ENCODE measurements at places on chromosomes 3 and 15.

DNA sequence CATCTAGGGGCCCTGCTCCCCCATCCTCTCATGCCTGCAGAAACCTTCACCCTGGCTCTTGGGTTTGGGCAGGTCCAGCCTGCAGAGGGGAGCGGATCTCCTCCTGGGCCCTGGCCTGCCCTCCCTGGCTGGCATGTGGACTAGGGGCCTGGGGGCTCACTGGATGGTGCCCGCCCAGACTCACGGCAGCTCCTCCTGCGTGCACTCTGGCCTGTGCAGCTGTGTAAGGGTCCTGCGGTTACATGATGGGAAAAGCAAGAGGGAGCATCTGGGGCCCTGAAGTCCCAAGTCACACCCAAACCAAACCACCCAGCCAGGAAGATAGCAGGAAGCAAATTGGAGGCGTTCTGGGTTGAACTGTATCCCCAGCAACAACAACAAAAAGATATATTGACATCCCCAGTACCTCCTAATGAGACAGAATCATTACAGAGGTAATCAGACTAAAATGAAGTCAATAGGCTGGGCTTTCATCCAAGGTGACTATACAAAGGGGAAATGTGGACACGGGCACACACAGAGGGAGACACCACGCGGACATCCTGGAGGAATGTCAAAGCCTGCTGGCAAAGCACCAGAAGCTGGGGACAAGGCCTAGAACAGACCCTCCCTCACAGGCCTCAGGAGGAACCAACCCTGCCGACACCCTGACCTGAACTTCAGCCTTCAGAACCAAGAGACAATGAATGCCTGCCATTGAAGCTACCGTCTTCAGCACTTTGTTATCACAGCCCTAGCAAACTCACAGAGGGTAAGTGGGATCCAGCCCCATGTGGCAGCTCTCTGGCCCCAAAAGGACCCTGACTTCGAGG lies 10.4 kb upstream of the CLK3 start:
- H3K27ac ChIP-seq, result no peak overlapping the region
- H3K4me3 ChIP-seq, result no peak overlapping the region
- no peaks in the 10 kb centered on the region for H3K4me1 ChIP-seq
- no peak for DNase-seq
- peaks cover 1% of the 10 kb centered on the region for H3K27me3 ChIP-seq
- no peaks in the 10 kb centered on the region for H3K36me3 ChIP-seq

DNA sequence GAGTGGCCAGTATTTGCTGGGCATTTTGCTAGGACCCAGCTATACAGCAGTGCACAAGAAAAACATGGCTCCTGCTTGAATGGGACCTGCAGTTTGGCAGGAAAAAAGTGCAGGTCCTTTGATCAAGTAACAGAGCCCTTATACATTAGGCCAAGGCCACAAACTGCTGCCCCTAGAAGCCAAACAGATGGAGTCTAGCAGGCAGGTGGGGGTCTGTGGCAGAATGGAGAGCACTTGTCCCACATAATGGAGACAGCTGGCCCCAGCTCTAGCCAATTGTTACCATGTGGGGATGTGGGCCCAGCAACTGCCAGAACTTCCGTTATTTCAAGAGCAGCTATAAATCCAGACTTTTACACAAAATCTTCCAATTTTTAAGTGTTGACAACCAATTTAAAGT lies 79.3 kb downstream of the SHQ1 start:
- H3K4me3 ChIP-seq, result no peak overlapping the region
- H3K36me3 ChIP-seq, result peaks cover 30% of the 10 kb centered on the region
- no peak overlapping the region for H3K27ac ChIP-seq
- no peak for DNase-seq
- H3K4me1 ChIP-seq, result no peaks in the 10 kb centered on the region

- H3K27me3 ChIP-seq, result no peaks in the 10 kb centered on the region
- peak overlapping the region; percentile 19 for H3K27ac ChIP-seq
- H3K4me1 ChIP-seq, result peaks cover 18% of the 10 kb centered on the region
- DNase-seq, result no peak
- H3K4me3 ChIP-seq, result no peak overlapping the region
These were observed 6.7 kb downstream of the ZNF860 start for GRCh38 chr3:31988271-31988670.

DNA sequence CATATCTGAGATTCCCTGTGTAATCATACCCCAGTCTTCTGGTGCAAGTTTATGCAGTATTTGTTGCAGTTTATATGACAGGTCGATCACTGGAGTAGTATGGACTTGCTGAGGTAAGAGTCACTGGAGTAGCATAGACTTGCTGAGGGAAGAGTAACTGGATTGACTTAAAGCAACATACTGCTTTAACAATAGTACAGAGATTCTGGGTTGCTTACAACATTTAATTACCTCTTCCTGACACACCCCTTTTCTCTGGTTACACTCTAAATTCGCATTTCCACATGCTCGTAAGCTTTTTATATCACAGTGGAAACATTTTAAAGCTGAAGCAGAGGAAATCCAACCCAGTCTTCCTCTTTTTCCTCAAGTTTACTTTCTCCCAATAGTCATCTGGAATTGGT lies 11.8 kb downstream of the AAGAB start:
- peak overlapping the region; percentile 18 for H3K4me3 ChIP-seq
- H3K4me1 ChIP-seq, result peaks cover 32% of the 10 kb centered on the region
- H3K27ac ChIP-seq, result peak overlapping the region; percentile 63

DNA sequence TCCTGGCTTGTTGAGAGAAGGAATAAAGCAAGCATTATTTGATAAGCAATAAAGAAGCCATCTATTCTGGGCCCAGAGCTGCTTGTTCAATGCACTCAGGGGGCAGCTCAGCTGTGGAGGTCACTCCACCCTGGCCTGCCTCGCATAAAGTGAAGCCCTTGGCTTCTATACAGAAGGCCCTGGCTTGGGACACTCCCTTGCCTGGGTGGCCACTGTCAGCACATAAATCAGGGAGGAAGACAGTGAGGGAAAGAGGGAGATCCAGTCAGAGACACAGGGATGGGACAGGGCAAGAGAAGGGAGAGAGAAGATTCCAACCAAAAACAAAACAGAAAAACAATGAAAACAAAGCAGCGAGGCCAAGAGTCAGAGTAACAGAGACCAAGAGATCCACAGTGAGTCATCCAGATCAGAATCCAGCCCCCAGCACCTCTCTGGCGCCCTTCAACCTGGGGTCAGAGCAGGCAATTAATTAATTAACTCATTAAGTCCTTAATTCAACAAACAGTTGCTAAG lies 11.8 kb downstream of the INSYN1 start:
- H3K4me3 ChIP-seq, result no peak overlapping the region
- DNase-seq, result no peak
- no peaks in the 10 kb centered on the region for H3K36me3 ChIP-seq
- no peak overlapping the region for H3K27ac ChIP-seq
- no peaks in the 10 kb centered on the region for H3K4me1 ChIP-seq
- H3K27me3 ChIP-seq, result peaks cover 10% of the 10 kb centered on the region

DNA sequence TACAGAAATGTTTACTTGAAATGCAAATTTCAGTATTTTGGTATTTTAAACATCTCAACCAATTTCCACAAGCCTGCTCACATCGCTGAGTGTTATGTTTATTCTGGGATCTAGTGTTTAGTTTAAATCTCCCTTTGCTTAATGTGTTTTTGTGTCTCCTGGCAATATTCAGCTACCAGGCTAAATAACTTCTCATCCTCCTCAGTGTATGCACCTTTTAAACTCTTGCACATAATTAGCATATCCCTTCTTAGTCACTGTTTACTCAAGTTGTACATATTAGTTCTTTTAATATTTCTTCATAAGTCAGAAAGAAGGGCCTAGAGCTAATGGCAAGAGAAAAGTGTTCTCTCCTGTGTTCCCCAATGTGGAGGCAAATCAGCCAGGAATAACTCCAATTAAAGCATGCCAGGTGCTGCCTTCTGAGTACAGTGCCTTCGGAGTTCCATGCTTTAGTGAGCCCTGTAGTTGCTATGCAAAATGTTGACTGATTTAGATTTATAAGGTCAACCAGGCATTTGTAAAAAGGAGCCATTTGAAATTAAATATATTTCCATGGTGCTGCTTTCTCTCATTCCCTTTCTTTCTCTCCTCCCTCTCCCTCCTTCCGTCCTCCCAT lies 234.3 kb downstream of the GAP43 start:
- H3K36me3 ChIP-seq, result no peaks in the 10 kb centered on the region
- H3K4me1 ChIP-seq, result peaks cover 4% of the 10 kb centered on the region
- no peak overlapping the region for H3K27ac ChIP-seq
- H3K27me3 ChIP-seq, result peaks cover 14% of the 10 kb centered on the region

DNA sequence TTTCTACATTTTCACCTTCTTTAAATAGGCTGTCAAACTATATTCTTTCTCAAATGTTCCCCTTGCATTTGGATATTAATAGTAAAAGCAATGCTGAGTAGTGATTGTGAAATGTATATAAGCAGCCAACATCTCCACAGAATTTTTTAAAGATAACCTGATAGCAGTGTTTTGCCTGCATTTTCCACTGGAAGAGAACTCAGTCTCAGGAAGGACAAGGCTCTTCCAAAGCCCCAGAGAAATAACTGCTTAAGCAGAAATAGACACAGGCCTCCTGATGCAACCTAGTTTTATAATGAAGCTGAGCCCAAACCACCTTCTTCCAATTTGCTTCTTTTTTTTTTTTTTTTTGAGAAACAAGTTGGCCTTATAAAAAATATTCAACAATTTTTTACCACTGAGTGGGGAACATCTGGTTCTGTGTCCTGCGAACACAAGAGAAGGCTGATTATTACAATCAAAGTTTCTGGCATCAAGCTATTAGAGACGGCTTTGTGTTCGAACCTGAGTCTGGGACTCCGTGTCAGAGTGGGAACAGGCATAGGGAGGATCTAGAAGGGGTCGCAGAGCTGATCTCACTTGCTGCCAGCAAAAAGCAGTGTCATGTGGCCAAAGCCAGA lies 332.5 kb upstream of the TBL1XR1 start:
- H3K27me3 ChIP-seq, result no peaks in the 10 kb centered on the region
- DNase-seq, result no peak
- no peak overlapping the region for H3K4me3 ChIP-seq
- no peak overlapping the region for H3K27ac ChIP-seq
- peaks cover 11% of the 10 kb centered on the region for H3K4me1 ChIP-seq

DNA sequence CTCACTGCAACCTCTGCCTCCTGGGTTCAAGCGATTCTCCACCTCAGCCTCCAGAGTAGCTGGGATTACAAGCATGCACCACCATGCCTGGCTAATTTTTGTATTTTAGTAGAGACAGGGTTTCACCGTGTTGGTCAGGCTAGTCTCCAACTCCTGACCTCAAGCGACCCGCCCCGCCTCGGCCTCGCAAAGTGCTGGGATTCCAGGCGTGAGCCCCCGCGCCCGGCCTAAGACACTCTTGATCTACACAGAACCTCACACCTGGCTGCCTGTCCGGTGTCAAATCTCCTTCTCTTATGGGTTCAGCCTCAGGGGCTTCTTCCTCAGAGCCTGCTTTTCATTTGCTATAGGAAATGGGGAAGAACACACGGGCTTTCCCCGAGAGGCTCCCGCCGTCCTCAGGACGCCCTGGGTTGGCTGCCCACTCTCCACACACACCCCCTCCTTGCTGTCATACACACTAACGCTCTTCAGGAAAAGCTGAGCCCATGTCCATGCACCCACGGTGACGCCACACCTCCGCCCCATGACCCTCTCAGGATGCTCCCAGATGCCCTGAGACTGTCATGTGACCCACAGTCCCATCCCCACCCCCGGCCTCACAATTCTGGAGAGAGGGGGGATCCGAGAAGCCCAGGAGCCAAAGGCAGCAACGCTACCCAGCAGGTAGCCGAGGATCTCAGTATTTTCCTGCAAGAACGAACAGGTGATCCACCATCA lies 10.4 kb downstream of the TMEM44 start:
- no peaks in the 10 kb centered on the region for H3K36me3 ChIP-seq
- H3K4me3 ChIP-seq, result no peak overlapping the region
- H3K4me1 ChIP-seq, result no peaks in the 10 kb centered on the region
- no peak for DNase-seq

DNA sequence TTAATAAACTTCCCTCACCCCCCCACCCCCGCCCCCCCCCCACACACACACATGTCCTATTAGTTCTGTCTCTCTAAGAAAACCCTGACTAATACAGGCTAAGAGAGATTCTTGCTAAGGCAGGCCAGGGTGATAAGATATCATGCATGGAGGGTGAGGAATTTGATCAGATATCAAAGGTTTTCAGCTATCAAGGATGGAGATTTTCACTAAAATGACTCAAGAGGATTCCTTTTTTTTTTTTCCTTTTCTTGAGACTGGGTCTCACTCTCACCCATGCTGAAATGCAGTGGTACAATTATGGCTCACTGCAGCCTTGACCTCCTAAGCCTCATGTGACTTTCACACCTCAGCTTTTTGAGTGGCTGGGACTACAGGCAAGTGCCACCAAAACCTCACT lies 14.9 kb upstream of the SENP7 start:
- H3K4me3 ChIP-seq, result no peak overlapping the region
- peaks cover 3% of the 10 kb centered on the region for H3K36me3 ChIP-seq
- DNase-seq, result no peak
- H3K27ac ChIP-seq, result no peak overlapping the region
- H3K27me3 ChIP-seq, result peaks cover 1% of the 10 kb centered on the region
- no peaks in the 10 kb centered on the region for H3K4me1 ChIP-seq

GRCh38 chr3:5366746-5367145 lies 179.2 kb downstream of the EDEM1 start:
- DNase-seq, result no peak
- H3K27me3 ChIP-seq, result no peaks in the 10 kb centered on the region
- no peak overlapping the region for H3K4me3 ChIP-seq
- H3K27ac ChIP-seq, result no peak overlapping the region
- H3K4me1 ChIP-seq, result peaks cover 3% of the 10 kb centered on the region

- DNase-seq, result no peak
- no peaks in the 10 kb centered on the region for H3K27me3 ChIP-seq
- H3K4me3 ChIP-seq, result no peak overlapping the region
- H3K4me1 ChIP-seq, result no peaks in the 10 kb centered on the region
- H3K36me3 ChIP-seq, result no peaks in the 10 kb centered on the region
These were observed 218.9 kb downstream of the PDZRN3 start for GRCh38 chr3:73405853-73406252.

GRCh38 chr15:75817138-75817935 lies 25.9 kb upstream of the UBE2Q2 start:
- no peaks in the 10 kb centered on the region for H3K27me3 ChIP-seq
- no peaks in the 10 kb centered on the region for H3K4me1 ChIP-seq
- DNase-seq, result no peak
- no peak overlapping the region for H3K27ac ChIP-seq

- H3K27ac ChIP-seq, result no peak overlapping the region
- no peaks in the 10 kb centered on the region for H3K27me3 ChIP-seq
- no peak overlapping the region for H3K4me3 ChIP-seq
- peaks cover 29% of the 10 kb centered on the region for H3K36me3 ChIP-seq
- DNase-seq, result no peak
- H3K4me1 ChIP-seq, result peaks cover 8% of the 10 kb centered on the region
These were observed 28.1 kb downstream of the EXOG start for GRCh38 chr3:38524141-38524739.

GRCh38 chr3:194142156-194142910 lies 6.4 kb downstream of the HES1 start:
- peaks cover 14% of the 10 kb centered on the region for H3K4me1 ChIP-seq
- no peaks in the 10 kb centered on the region for H3K36me3 ChIP-seq
- H3K27me3 ChIP-seq, result peaks cover 6% of the 10 kb centered on the region
- H3K27ac ChIP-seq, result no peak overlapping the region

DNA sequence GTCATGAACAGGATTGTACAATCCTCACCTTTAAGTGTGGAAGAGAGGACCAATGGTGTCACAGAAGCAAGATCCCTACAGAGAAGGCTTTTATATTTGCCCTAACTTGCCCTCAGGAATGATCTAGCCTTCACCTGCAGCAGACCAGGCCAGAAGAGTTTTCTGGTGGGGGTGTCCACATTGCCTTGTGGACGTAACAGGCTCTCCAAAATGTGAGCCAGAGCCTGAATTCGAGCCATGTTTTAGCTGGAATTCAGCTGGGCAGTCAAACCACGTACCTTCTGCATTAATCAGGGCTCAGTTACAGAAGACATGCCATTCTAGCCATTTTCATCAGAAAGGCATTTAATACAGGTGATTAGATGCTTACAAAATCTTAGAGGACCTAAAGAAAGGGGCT lies 23.6 kb upstream of the RAB7A start:
- H3K4me3 ChIP-seq, result no peak overlapping the region
- H3K4me1 ChIP-seq, result peaks cover 5% of the 10 kb centered on the region
- no peaks in the 10 kb centered on the region for H3K27me3 ChIP-seq
- no peak overlapping the region for H3K27ac ChIP-seq
- DNase-seq, result no peak

All from memory B cell (primary cell).